HepG2 (cell line): ENCODE measurements at places on chromosomes 1 and 21. TPM values are rescaled to one million over a fixed set of nuclear protein-coding genes. Genes with fewer than 3 reads are reported as not detected.

Gene CLDN17
- not detected in 2 replicates for total RNA-seq

Gene SPRR3
- not detected in 2 replicates for total RNA-seq

Gene CELA3A
- not detected in 2 replicates for total RNA-seq

Gene LCE2B
- total RNA-seq, result not detected in 2 replicates

Gene HSD3B2
- not detected in 2 replicates for total RNA-seq

Gene SCYL3
- 4.9 and 6.3 TPM in 2 replicates for total RNA-seq

Gene MANEAL
- total RNA-seq, result 16.8 and 26.4 TPM in 2 replicates

Gene ERICH3
- not detected in 2 replicates for total RNA-seq

Gene ANXA9
- total RNA-seq, result 23.9 and 29.9 TPM in 2 replicates

Gene CACNA1S
- not detected in 2 replicates for total RNA-seq

Gene TBX19
- 0.18 and 0.31 TPM in 2 replicates for total RNA-seq

Gene FBXO2
- total RNA-seq, result 112 and 118 TPM in 2 replicates

Gene SRSF10
- total RNA-seq, result 156 and 186 TPM in 2 replicates

Gene RPS6KA1
- 24.0 and 24.2 TPM in 2 replicates for total RNA-seq

Gene FYB2
- 1.4 and 2.7 TPM in 2 replicates for total RNA-seq

Gene KIFAP3
- 10.0 and 13.1 TPM in 2 replicates for total RNA-seq

Gene SIPA1L2
- 0.03 TPM in 1 of 2 replicates, not detected in the other for total RNA-seq

Gene NPR1
- not detected in 2 replicates for total RNA-seq

Gene UMODL1
- not detected in 2 replicates for total RNA-seq

Gene DLGAP3
- 0.04 and 0.06 TPM in 2 replicates for total RNA-seq

Gene SH2D2A
- total RNA-seq, result 0.59 and 0.73 TPM in 2 replicates

Gene PTTG1IP
- total RNA-seq, result 89.4 and 161 TPM in 2 replicates

Gene LENEP
- 0.29 TPM in 1 of 2 replicates, not detected in the other for total RNA-seq

Gene C1orf167
- total RNA-seq, result not detected in 2 replicates

Gene GCSAML
- not detected in 2 replicates for total RNA-seq

Gene FUCA1
- 14.9 and 33.6 TPM in 2 replicates for total RNA-seq

Gene UTS2
- total RNA-seq, result not detected in 2 replicates

Gene SLAMF9
- total RNA-seq, result not detected in 2 replicates

Gene IL19
- total RNA-seq, result not detected in 2 replicates

Gene MUL1
- total RNA-seq, result 13.5 and 26.5 TPM in 2 replicates

Gene FAM131C
- not detected in 2 replicates for total RNA-seq

Gene CC2D1B
- 11.5 and 19.2 TPM in 2 replicates for total RNA-seq

Gene LCE1F
- total RNA-seq, result not detected in 2 replicates

Gene AADACL3
- not detected in 2 replicates for total RNA-seq

Gene FOXD2
- 0.07 and 0.09 TPM in 2 replicates for total RNA-seq

Gene TRAF3IP3
- not detected in 2 replicates for total RNA-seq

Gene KRTAP13-2
- total RNA-seq, result not detected in 2 replicates

Gene CYP4A11
- total RNA-seq, result not detected in 2 replicates

Gene SLC6A17
- total RNA-seq, result not detected in 2 replicates

Gene ELAPOR1
- 0.14 and 0.20 TPM in 2 replicates for total RNA-seq

Gene DPT
- total RNA-seq, result not detected in 2 replicates
